ENCODE measurements at places on chromosomes 3 and 15.

GRCh38 chr3:46266598-46266997 lies 24.3 kb downstream of the CCR3 start:
- no peak for DNase-seq

DNA sequence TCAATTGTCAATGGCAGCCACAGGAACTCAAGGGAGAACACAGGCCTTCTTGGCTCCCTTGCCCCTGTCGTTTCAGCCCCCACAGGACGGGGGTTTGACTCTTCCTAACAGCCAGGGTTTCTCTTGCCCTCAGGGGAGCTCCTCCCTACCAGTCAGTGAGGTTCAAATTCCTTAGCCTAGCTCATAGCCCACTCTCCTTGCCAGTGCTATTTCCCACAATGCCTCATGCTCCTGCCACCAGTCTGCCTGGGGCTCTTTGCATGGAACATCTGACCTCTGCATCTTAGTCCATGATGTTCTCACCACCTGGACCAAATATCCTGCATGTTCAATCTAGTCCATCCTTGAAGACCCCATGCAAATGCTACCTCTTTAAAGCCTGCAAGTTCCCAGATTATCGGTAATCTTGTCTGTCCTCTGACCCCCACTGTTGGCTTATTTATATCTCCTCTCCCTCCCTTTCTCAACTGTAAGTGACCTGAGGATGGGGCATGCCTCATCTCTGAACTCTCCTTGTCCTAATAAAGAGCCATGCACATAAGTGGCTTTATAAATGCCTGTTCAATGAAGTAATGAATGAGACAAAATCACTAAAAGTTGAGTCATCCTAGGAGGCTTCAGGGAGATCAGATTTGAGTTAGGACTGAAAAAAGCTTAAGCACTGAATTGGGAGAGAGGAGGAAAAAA lies 78.0 kb downstream of the MYO1E start:
- DNase-seq = peak; percentile 83

DNA sequence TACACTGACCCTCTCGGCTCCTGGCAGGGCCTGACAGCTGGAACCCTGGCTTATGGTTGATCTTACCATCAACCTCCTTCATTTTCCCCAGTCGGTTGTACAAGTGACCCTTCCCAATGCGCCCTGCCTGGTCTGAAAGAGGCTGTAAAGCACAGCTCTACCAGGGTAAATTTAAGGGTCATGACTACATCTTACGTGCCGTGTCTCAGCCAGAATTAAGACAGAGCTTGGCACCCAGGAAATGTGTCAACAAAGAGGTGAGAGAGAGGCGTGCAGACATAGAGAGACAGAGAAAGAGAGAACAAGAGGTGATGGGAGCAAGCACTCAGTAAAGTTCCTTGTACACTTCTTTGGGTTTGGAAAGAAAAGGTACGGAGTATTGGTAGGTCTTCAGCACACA lies 28.8 kb downstream of the HOMER2 start:
- DNase-seq = no peak

- DNase-seq = peak; percentile 4
Measured at GRCh38 chr3:121835465-121835801, 424 bp downstream of the EAF2 start.

DNA sequence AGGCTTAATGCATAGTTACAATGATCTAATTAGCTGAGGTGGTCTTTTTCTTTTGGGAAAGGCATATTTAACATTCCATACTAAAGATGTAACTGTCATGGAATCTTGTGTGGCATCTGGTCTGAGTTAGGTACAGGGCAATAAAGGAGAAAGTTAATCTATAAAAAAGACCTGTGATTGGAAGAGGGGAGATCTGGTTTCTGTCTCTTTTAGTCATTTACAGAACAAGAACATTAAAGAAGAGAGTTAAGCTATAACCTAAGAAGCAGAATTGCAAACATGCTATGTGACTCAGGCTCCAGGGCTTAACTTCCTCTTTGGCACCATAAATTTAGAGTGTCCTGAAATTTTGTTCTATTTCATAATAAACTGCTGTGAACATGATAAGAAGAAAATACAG lies 47.2 kb upstream of the MME start:
- peak; percentile 71 for DNase-seq

GRCh38 chr3:152628496-152628895 lies 206.4 kb upstream of the P2RY1 start:
- no peak for DNase-seq

- DNase-seq = no peak
Measured at GRCh38 chr3:142243134-142243533, 17.7 kb upstream of the GK5 start.

- no peak for DNase-seq
Measured at GRCh38 chr3:11602239-11602840, 41.4 kb downstream of the VGLL4 start.

DNA sequence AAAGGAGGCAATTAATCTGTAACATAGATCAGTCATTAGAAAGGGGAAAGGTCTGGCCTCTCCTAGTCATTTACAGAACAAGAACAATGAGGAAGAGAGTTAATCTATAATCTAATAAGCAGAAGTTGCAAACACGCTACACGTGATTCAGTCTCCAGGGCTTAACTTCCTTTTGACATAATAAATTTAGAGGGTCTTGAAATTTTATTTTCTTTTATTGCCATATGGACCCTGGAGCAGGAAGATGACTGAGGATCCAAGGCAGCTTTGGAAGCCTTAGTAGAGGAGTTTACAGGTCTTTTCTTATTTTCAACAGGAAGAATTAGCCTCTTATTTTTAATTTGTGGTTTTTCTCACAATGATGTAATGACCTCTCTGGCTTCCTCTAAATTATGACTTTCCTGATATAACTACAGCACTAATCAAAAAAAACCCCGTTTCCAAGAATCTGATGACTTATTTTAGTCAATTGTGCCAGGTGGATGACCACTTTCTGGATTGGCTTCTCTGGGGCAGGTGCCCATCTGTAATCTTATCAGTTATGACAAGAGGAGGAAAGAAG lies 32.2 kb downstream of the ADGRG7 start:
- DNase-seq = no peak

GRCh38 chr3:99721633-99722007 lies 83.2 kb downstream of the COL8A1 start:
- DNase-seq = no peak

- DNase-seq = no peak
Measured at GRCh38 chr3:161219495-161219894, 1.6 kb upstream of the NMD3 start.

DNA sequence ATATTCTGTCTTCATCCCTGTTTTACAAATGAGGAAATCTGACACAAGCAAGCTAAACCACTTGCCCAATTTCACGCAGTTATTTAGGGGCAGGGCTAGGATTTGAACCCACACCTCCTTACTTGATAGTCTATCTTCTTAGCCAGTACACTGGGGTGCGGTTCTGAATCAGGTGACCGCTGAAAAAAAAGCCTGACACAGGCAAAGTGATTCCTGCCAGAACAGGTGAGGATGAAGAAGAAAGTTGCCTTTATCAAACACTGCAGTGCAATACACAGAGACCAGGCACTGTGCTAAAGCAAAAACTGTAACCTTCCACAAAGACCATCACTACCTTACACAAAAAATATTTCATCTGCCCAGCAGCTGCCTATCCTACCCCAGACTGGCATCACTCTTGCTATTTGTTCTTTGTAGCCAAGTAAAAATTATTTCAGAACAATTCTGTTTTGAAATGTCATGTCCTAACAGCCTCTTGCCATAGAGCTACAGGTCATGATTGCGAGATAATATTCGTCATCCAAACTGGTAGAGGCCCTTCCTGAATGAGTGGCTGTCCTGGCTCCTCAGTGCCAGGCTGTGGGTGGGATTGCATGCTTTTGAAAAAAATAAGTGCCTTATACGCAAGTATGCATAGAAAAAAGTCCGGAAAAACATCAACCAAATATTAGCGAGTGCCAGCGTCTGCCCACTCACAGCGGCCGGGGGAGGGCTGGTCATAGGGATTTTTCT lies 142.3 kb upstream of the TPM1 start:
- DNase-seq = no peak

DNA sequence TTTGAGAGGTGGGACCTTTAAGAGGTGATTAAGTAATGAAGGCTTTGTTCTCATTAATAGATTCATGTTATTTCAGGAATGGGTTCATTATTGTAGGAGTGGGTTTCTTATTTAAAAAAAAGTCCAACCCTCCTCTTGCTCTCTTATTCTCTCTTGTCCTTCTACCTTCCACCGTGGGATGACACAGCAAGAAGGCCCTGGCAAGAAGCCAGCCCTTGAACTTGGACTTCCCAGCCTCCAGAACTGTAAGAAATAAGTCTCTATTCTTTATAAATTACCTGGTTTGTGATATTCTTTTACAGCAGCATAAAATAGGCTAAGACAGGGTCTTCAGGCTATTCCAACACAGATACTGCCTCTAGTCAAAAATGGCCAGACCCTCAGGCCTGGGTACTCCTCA lies 62.2 kb downstream of the MYLK start:
- DNase-seq = no peak

DNA sequence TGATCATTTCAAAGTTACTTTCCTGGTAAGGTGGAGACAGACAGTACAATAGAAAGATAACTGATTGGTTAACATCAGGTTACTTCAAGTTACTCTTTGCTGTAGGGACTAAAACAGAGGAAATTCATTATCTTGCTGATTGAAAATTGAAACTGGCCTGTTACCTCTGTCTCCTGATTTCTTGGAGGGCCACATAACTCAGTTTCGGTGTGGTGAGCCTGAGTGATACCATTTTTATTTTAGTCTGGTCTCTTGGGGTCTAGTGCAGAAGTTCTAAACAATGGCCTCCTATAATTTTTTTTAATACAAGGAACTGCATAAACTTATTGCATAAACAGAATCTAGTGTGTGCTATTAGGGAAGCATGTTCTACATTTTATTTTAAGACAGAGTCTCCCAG lies 1.2 kb upstream of the ICE2 start:
- no peak for DNase-seq

GRCh38 chr3:121649645-121650044 lies 11.1 kb downstream of the HCLS1 start:
- peak; percentile 21 for DNase-seq

- no peak for DNase-seq
Measured at GRCh38 chr3:180678231-180678630, 1.1 kb downstream of the CCDC39 start.

DNA sequence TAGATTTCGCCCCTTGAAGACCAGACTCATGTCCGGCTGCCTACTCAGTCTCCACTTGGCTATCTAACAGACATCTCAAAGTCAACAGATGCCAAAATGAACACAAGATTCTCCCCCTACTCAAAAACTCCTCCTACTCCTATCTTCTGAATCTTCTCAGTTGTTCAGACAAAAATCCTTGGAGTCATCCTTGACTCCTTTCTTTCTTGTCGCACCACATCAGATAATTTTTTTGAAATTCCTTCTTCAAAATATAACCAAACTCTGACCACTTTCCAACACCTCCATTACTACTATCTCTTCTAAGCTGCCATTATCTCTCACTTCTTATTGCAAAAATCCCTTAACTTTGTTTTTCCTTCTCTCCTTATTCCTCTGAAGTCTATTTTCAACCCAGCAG lies 141.9 kb upstream of the SLC7A14 start:
- no peak for DNase-seq

GRCh38 chr3:100928638-100929428 lies 64.4 kb downstream of the ABI3BP start:
- DNase-seq = peak; percentile 89

- no peak for DNase-seq
Measured at GRCh38 chr3:17979911-17980310, 237.5 kb upstream of the TBC1D5 start.

DNA sequence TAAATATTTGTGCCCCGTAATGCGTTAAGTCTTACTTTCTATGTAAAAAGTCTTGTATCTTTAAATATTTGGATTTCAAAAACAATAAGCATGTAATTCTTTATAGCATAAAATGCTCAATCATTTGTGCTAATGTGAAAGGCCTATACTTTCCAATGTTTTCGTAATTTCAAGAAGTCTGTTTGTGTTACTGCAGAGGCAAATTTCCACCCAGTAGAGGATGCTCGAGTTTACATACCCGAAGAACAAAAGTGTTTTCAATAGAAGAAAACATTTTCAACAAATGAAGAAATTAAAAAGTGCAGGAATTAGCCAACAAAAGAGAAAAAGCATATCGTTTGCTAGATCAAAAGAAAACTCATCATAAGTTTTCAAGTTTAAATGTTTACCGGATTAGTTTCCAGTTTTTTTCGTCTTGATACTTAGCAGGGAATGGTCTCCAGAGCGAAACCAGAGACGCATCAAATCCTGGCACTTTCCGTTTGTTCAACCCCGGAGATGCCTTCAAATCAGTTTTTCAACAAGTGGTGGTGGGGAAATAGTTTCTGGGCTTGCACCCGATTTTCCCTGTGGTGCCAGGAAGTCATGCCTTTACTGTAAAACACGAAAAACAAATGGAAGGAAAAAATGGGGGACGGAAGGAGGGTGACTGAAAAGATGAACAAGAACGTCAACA lies 1.0 kb downstream of the CGGBP1 start:
- peak; percentile 46 for DNase-seq

DNA sequence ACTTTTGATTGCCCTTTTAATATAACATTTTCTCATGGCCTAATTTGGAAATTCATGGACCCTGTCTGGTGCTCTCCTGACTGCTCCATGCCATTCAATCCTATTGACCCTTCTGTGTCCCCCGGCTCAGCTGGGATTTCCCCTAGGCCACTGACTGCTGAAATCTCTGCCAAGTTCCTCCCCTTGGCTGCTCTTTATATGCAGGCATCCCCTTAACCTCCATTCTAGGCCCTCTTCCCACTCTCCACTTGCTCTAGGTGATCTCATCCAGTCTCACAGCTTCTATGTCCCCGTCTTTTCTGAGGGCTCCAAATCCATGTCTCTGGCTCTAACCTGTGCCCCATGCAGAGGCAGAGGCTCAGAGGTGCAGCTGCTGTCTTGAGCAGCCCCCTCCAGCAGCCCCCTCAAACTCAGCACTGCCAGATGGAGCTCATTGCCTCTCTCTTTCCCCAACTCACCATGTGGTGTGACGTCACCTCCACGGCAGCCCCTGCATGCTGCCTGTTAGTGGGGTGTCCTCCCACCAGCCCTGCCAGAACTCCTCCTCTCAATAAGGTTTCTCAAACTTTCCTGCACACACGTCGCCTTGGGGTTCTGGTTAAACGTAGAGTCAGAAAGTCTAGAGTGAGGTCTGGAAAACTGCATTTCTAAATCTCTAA lies 6.6 kb downstream of the FSD2 start:
- DNase-seq = no peak

DNA sequence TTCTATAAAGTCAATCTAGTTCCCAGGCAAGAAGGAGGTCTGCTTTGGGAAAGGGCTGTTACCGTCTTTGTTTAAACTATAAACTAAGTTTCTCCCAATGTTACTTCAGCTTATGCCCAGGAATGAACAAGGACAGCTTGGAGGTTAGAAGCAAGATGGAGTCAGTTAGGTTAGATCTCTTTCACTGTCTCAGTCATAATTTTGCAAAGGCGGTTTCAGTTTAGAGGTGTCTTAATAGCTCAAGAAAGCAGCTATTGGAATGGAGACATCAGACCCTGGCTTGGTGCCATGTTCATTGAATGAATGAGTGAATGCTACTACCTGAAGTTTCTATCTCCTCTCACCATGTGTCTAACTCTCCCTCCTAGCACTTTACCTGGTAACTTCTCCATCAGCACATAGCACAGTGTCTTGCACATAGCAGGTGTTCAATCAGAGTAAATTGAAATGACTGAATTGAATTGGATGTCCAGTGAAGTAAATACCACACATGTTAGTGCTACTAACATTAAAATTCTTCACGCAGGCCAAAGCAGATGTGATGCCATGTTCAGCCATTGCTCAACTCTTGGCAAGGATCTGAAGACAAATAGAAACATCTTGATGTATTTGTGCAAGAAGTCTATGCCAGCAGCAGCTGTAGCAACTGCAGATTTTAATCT lies 28.2 kb downstream of the CLEC3B start:
- peak; percentile 81 for DNase-seq

All from fibroblast of pulmonary artery (primary cell).